Activated CD8-positive, alpha-beta T cell treated with anti-CD3 and anti-CD28 coated beads, Interleukin-2, amount 10 ng/mL, durations not matched to agents 7 days and 5 days (primary cell): ENCODE measurements at places on chromosomes 7 and 10. TPM values are rescaled to one million over a fixed set of nuclear protein-coding genes. Genes with fewer than 3 reads are reported as not detected.

- no peaks in the 10 kb centered on the region for H3K4me1 ChIP-seq
- H3K27me3 ChIP-seq, result no peaks in the 10 kb centered on the region
- no peaks in the 10 kb centered on the region for H3K36me3 ChIP-seq
- H3K4me3 ChIP-seq, result no peak overlapping the region
- H3K27ac ChIP-seq, result no peak overlapping the region
- DNase-seq, result no peak
Measured at GRCh38 chr10:108905821-108906220, 1017.5 kb downstream of the XPNPEP1 start.

DNA sequence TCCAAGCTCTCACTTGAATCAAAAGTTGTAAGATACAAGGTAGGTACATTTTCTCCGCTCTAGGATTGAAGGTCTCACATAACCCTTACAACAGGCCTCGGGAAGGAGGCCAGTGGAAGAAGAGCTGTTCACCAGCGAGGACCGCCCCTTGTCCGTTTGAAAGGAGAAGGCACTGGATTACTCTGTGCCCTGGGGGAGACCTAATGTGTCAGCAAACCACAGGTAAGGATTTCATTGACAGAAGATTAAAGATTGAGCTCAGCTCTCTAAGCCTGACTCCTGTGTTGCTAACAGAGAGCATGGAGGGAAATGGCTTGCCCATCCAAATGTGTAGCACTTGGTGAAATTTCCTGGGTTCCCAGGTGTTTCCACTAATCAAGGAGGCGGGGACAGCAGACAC is 81.2 kb downstream of the SLC16A9 start:
- no peak overlapping the region for H3K27ac ChIP-seq
- H3K4me1 ChIP-seq, result no peaks in the 10 kb centered on the region
- DNase-seq, result no peak
- peaks cover 14% of the 10 kb centered on the region for H3K27me3 ChIP-seq
- H3K4me3 ChIP-seq, result no peak overlapping the region

The IL2RA gene
- 177 TPM for total RNA-seq

DNA sequence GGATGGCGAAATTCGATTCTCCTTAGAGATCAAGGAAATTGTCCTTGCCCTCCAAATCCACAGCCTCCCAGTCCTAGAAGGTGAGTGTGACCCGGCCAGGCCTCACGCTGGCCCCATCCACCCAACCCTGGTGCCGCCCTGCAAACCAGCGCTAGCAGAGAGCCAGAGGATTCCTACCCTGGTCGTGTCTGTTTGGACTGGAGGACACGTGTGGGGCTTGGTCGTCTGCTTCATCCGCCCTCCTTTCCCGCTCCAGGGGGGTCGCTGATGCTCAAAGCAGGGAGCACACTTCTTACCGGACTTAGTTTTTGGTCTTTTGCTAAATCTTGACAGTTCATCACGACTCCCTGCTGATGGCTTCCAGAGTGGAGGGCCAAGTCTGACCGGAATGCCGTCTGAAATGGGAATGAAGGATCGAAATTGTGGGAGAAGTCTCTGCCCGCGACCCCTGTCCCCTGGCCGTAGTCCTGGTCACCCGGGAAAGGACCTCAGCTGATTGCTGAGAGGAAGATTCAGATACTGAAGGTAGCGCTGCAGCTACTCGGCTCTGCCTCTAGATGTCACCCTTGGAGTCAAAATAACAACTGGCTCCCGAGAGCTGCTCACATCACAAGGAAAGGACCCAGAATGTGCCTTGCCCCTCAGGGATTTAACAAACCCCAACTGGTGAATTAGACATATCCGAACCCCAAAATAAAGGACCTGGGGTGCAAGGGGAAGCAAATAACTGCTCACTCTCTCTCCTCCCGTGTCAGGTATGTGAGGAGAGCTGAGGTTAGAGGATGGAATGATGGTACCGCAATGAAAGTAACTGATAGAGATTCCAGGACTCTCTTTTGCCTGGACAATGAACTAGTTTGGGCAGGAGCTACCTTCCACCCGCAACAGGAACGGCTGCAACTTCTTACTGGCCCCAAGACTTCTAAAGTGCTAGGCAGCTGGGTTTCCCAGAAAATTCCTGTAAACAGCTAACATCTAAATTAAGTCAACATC is 23.5 kb upstream of the ORC5 start:
- H3K4me3 ChIP-seq, result no peak overlapping the region
- H3K27ac ChIP-seq, result no peak overlapping the region
- peaks cover 20% of the 10 kb centered on the region for H3K27me3 ChIP-seq
- H3K36me3 ChIP-seq, result no peaks in the 10 kb centered on the region
- DNase-seq, result peak; percentile 62

- H3K36me3 ChIP-seq, result no peaks in the 10 kb centered on the region
- no peak overlapping the region for H3K27ac ChIP-seq
- no peaks in the 10 kb centered on the region for H3K4me1 ChIP-seq
- no peak overlapping the region for H3K4me3 ChIP-seq
Measured at GRCh38 chr10:44660271-44660670, 250.9 kb upstream of the TMEM72 start.

The MLXIPL gene
- not detected for total RNA-seq

DNA sequence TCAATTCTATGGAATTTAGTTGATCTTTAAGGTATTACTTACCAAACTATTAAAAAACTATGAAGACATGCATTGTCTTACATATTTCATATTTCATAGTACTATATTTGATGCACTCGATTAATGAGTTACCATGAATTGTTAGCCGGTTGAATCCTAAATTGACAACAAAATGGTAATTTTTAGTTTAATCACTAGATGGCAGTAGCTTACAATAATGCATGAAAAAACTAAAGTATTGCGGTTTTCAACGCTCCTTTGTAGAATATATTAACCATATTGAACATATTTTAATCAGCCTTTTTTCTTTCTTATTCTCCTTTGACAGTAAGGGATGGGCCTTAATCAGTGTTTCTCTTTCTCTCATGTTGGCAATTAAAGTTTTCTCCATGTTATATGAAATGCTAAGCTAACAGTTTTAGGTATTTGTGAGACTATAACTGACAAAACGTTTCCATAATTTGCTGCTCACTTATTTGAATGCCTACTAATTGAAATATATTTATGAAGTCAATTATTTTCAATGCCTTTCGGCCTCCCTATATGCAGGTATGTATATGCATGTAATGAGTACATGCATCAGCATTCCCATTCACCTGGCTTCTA is 48.5 kb upstream of the ARL4A start:
- H3K27me3 ChIP-seq, result peaks cover 4% of the 10 kb centered on the region
- H3K4me1 ChIP-seq, result peaks cover 4% of the 10 kb centered on the region
- H3K27ac ChIP-seq, result no peak overlapping the region
- DNase-seq, result no peak
